ENCODE measurements at places on chromosomes 4 and X.

DNA sequence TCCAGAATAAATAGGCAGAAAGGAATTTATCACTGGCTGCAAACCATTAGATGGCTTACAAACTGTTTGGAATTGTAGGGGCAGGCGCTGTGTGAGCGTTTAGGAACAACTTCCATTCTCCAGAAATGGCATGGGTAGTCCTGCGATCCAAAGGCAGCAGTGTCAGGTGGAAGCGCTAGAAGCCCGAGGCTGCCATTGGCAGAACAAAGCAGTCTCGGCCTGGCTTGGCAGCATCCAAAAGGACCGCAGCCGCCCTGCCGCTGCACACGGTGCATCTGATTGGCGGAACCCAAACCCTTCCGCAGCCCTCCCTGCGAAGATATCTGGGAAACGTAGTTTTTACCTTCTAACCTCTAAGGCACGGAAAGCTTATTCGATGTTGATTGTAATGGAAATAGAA, 23.6 kb upstream of the YTHDC1 start:
- DNase-seq: no peak

DNA sequence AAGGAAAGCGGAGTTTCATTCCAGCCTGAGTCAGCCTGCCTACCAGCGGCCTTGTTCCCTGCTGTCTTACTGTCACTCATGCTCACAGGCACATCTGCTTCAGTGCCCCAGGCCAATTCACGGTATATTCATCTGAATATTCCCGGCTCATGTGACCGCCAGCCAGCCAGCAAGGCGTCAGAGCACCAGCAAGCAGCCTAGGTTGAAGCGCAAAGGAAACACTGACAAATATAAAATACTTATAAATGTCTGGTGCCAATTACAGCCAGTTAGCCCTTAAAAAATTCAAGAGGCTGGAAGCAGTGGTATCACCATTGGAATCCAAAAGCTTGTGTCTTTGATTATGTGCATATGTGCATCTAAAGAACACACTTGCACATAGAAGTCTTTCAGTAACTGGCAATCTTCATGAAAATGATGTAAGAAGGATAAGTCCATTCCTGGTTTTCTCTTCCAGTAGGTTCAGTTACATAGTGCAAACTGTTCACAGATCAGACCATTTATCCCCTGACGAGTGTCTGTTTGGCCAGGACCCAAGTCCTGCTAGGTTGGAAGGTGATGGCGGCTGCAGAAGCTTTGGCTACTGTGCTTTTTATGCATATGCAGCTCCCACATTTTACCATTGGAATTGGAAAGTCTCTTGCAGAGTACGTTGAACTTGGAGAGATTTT, 61.3 kb downstream of the LUZP4 start:
- DNase-seq: no peak

- DNase-seq: no peak
Measured at GRCh38 chr4:123606946-123607542, 210.4 kb downstream of the SPRY1 start.

DNA sequence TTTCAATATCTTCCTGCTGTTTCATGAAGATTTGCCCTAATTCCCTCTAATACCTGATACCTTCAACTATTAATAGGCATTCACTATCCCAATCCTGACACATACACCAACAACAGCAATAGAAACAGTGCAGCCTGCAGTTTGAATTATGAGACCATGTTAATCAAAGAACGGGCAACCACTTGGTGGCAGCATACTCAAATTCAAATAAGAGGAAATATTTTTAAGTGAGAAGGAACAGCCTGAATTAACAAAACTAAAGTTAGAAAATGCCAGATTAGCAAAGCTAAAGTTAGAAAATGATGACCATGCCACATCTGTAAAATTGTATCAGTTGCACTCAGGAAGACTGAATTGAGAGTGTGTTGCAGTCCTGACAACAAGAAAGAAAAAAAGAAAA, 204.9 kb downstream of the SMARCA1 start:
- peak; percentile 11 for DNase-seq

DNA sequence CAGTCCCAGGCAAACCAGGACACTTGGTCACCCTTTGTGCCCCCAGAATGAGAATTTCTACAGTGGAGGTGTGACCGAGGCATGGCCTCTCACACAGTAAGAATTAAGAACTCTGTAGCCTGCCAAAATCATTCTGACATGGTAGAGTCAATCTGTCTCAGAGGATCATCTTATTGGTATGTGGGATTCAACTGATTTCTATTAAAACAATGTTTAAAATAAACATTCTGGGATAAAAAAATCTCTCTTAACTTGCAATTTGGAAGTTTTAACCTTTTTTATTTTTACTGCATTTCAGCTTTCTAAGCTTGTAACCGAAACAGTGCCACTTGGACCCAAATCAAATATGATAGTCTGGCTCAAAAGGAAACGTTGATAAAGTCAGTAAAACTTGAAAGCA, 165.4 kb upstream of the LDB2 start:
- DNase-seq: no peak

- no peak for DNase-seq
Measured at GRCh38 chrX:122046815-122047214, 999.4 kb downstream of the GLUD2 start.

- DNase-seq: no peak
Measured at GRCh38 chr4:153255233-153255632, 51.0 kb downstream of the TRIM2 start.

- peak; percentile 8 for DNase-seq
Measured at GRCh38 chr4:108834835-108835384, 72.1 kb upstream of the ETNPPL start.

DNA sequence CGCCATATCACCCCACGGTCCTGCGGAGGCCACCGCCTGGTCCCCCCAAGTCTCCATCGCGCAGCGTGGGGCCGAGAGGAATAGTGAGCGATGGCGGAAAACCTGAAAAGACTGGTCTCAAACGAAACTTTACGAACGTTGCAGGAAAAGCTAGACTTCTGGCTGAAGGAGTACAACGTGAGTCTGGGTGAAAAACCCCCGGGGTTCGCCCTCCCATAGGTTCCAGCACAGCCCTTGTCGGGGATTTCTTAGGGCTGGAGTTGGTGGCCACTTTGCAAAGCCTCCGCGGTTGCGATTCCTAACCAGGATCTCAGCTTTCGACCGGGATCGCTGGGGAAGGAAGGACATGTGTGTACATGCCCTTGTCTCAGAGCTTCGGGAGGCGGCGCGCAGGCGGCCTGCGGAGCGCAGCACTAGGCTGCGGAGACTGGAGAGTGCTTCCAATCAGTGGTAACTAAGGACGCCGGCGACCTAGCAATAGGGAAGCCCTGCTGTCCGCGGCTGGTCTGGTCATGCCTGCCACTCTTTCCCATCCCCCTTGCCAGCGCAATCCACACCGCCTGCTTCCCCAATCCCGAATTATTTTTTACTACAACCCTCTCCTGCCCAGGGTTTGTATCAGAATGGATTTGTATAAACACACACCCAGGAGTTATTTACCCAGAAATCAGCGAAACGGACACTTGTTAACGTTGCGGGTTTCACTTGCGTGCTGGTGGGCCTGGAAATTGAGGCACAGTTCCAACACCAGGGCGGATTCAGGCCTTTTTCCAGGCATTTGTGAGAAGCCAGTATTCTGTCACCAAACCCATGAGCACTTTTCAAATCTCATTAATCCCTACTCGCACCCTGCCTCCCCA, 741 bp downstream of the SPATA18 start:
- peak; percentile 69 for DNase-seq

GRCh38 chr4:32958586-32958985, 2238.4 kb downstream of the PCDH7 start:
- no peak for DNase-seq

DNA sequence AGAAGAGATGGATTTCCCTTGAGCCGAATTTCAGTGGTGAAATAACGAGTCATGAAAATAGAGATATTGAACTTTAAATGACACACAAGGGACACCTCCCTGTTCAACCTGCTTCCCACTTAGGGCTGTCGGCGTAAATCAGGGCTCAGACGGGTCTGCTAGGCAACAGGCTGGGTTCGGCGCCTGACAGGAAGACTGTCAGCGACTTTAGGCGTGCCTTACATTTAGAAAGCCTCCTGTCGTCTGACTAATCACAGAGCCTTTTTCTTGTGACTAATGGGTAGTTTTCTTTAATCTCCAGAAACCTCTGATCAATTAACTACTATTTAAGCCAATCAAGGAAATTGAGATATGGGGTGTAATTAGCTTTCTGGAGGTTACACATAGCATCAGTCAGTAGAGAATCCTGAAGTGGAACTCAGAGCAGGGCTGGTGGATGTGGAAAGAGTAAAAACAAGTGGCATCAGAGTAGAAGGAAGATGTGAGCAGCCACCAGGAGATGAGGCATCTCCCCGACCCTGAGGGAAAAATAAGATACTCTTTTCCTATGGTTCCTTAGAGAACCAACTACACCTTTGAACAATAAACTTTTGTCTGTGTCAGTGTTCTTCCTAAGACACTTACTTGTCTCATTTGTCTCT, 86.2 kb upstream of the HS3ST1 start:
- DNase-seq: no peak

- no peak for DNase-seq
Measured at GRCh38 chr4:91636083-91636482, 667.7 kb upstream of the GRID2 start.

- DNase-seq: no peak
Measured at GRCh38 chr4:81196126-81196650, 18.8 kb downstream of the PRKG2 start.

- DNase-seq: no peak
Measured at GRCh38 chr4:38547052-38547451, 116.9 kb upstream of the KLF3 start.

- DNase-seq: no peak
Measured at GRCh38 chrX:16828124-16828908, 41.8 kb downstream of the RBBP7 start.

DNA sequence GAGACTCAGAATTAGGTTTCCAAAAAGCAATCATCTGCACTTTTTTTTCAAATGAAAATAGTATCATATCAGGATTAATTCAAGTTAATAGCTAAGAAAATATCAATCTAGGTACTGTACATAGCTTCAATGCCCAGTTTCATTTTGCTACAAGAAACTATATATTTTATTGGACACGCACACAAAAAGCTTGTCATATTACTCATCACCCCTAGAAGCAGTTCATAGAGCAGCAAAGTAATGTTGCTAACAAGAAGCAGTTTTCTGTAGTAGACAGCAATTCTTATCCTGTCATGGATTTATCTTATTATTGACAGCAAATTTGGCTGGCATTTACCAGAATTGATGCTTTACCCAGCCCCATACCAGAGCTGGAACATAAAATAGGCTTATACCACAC, 52.3 kb upstream of the LSM6 start:
- no peak for DNase-seq

GRCh38 chr4:4624276-4624897, 82.5 kb upstream of the STX18 start:
- no peak for DNase-seq

DNA sequence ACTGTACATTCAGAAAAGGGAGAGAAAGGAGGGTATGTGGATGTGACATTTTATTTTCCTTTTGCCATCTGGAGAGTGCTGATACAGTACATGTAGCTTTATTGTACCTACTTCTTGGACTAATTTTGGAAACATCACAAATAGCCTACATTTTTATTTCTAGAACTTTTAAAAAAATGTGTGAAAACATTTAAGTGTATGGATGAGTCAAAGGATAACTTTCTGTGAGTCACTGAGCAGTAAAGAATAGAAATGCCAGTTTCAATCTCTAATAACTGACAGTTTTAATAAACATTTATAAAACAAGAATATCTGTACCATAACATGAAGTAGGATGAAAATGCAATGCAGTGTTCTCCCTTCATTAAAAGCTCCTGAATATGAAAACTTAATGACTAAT, 374.4 kb upstream of the NWD2 start:
- DNase-seq: no peak

DNA sequence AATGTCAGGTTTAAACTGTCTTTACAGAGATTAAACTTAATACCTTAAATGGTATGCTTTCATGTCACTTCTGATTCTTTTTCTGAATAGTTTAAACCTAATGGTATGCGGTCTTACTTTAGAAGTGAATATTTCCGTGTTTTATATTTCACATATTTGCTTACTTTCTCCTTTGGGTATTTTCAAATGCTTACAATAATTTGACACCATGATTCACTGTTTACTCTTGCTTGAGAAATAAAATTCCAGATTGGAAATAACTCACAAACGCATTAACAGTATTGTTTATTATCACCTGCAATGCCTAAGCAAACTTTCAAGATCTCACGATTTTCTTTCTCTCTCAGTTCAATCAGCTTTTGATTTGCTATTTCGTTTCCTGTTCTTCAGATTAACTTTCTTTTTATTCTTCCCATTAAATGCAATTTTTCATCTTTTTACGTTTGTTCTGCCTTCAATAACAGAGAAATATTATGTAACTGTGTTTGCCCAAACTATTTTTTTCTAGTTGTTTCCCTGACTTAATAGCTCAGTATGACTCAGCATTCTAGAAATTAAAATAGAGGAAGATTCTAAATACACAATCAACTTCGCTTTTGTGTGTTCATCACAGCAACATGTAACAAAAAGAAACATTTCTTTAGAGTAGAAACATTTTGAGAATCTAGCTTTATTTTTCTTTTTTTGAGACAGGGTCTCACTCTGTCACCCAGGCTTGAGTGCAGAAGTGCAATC, 955.5 kb upstream of the PRKX start:
- no peak for DNase-seq

DNA sequence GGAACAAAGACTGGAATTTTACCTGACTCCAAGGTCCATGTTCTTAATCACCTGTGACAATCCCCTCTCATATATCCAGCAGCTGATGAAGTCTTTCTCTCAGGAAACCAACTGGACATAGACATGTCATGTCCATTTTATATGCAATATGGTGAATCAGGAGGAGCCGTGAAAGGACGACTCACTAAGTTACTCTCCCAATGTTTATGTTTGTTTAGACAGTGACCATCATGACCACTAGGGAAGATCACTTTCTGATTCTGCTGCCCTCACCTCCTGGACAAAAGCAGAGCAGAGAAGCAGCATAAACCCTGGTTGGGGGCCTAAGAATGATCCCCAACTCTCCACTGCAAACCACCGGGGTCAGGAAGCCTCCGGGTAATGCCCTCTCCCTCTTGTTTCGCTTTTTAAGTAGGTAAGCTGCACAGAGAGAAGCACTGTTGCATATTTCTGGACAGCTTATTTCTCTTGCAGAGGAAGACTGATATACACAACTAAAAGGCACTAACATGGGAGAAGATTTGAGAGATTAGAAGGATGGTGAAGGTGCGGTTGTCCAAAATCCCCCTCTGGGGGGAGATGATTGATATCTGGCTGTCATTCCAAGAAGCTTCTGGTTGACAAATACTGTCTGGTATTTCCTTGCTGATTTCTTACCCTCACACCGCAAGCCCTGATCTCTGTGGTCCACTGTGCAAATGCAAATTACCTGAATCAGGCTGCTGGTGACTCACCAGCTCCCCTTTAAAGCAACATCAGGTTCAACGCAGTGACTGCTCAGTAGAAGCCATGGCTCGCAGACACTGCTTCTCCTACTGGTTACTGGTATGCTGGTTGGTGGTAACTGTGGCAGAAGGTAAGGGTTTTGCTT, at the start of gene ODAPH:
TSS of gene ODAPH (plus strand) at position 773 of the 871 bp plus-strand sequence. CDS start at position 790, 17 bp downstream.
- no peak for DNase-seq

- no peak for DNase-seq
Measured at GRCh38 chr4:94534401-94535312, 82.9 kb downstream of the PDLIM5 start.

DNA sequence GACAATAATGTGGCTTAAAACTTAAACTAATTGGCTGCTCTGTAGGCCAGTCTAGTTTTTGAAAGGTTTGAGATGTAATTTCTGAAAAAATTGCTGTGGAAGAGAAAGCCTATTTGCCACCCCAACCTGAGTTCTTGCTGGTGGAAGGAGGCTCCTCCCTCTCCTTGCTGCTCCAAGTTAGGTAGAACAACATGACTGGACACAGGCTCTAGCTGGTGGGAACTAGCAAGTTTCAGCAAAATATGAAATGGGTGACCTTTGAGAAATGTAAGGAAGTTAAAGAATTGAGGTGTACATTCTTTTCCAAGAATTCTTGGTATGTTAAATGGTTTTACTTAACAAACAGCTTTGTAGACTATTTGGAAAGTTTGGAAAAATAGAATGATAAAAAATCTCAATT, 8.0 kb downstream of the RPL34 start:
- no peak for DNase-seq
